ENCODE measurements at places on chromosomes 1 and 21.

DNA sequence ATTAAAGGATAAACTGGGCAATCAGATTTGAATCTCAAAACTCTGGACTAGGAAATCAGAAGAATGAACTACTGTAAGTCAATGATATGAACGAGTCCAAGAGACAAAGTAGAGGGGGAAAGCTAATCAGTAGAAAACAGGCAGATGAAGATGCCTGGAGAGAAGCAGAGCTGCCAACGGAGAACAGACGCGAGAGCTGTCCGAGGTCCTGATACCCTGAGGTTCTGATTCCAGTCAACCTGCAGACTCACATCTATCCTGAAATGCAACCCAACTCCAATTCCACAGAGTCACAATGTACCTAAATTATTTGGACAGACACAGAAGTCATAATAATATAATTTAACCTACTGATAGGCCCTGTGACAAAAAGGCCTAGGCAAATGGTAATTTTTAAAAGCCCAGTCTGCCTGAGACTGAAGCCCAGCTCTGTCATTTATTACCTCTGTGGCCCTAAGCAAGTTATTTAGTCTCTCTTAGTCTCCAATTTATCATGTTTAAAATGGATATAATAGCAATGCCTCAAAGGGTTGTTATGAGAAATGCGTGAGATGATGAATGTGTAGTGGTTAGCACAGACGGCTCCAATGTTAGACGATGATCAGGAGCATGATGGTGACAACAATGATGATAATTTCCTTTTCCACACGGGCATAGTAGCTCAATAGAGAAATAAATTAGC lies 33.4 kb downstream of the RGS7 start:
- no peak for DNase-seq

GRCh38 chr1:17148950-17149608 lies 29.8 kb upstream of the PADI2 start:
- no peak for DNase-seq

DNA sequence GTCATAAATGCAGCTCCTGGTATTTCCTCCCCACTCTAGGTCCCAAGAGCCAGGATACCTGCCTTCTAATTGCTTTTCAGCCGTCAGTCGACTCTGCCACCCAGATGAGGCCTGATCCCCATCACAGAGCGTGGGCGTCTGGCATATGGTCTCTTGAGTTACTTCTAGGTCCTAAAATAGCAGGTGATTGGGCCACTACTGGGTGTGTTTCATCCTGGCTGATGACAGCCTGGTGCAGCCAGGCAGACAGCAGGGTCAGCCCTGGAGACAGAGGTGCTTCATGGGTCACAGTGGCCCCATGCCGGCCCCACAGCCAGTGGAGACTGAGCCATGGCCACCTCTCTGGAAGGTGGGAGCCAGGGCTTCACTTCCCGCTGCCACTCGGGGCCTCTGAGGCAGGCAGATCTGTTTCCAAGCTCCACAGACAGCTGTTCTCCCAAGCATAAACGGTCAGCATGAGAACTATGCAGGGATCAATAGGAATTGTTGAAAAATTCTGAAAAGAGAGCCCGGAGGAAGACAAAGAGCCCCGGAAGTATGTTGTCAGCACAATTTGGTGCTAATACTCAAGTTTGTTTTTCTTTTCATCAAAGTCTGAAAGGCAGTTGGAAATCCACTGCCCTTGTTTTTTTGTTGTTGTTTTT lies 83.0 kb downstream of the MAN1C1 start:
- DNase-seq = no peak

GRCh38 chr1:77168358-77168757 lies 50.9 kb downstream of the PIGK start:
- no peak for DNase-seq

DNA sequence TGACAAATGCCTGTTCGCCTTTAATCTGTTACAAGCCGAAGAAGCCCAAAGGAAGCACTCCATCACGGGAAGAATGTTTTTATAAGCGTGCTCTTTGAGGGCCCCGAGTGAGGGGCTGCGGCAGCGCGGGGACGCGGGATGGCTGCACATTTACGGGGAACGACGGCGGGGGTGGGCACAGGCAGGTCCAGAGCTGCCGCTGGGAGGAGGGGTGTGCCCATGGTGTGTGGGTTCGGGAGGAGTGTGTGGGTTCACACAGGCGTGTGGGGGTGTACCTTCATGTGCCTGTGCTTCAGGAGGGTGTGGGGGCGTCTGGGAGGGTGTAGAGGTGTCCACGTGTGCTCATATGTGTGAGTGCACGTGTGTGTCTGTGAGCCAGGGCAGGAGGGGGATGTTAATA lies 155.9 kb upstream of the ZC3H12A start:
- DNase-seq = no peak

GRCh38 chr1:34167389-34167788 lies 2.4 kb upstream of the CSMD2 start:
- DNase-seq = no peak

GRCh38 chr1:186125035-186125434 lies 250.0 kb downstream of the TPR start:
- no peak for DNase-seq

DNA sequence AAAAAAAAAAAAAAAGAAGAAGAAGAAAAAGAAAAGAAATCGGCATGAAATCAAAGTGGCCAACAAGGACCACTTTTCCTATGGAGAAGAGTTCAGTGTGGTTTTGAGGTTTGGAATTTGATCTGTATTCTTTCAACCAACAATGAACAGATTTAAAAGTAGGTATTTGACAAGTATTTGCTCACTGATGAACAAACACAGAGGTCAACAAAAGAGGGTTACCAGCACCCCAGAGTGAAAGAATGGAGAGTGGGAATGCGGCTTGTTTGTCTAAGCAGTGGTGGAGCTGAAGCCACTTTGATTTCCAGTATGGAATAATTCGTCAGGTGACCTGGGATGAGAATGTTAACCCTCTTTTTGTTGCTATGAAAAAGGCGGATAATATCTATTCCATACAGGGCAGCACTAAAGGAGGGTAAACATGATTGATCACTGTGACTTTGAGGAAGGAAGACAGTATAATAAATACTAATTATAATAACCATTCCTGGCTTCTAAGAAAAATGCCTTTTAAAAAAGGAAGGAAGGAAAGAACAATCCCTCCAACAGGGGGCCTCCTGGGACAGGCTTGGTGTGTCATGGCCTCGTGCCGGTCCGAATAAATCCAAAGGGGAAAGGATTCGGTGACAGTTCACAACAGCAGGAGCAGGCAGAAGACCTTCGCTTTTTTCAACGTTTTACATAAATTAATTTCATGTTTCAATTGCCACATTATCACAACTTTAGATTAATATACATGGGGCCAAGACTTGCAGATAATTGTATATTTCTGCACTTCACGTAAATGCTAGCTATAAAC lies 37.2 kb upstream of the SIM2 start:
- no peak for DNase-seq

DNA sequence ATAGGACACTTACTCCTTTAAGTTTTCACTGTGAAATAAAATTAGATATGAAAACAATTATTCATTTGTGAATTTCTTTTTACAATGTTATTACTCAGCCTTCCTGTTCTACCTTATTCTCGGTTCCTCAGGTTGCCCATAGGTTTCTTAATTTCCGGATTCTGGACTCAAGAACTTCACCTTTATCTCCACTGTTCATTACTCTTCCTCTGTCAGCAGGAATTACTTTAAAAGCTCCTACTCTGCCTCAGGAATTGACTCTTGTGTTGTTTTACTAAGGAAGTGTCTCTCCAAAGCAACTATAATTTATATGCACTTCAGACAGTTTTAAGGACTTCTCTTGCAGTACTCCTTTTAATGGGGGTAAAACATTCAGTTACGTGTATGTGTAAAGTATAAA lies 123.8 kb downstream of the OSBPL9 start:
- DNase-seq = no peak

DNA sequence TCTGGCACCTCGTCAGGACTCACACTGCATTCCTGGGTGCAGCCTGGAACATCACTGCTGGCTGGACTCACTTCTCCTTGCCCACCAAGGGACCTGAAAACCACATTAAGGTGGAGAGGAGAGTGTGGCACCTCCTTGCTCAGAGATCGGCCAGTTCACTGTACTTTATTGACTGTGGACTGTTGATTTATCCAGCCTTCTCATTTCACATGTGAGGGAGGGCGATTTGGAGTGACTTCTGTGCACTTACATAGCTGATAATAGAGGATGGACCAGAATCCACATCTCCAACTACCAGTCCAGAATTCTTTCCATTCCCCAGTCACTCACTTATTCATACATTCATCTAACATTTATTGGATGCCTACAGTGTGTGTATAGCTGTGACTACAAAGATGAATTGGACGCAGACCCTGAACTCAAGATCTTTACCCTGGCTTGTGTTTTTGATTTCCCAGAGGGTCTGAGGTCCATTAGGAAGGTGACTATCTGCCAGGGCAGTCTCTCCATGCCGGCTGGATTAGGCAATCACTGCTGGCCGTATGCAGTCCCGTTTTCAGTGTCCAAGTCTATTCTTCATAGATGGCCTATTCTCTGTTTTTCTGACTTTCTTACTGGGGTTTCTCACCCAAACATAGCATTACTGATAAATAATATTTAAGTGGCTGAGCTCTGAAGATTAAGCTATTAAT lies 233.5 kb upstream of the SGIP1 start:
- no peak for DNase-seq

DNA sequence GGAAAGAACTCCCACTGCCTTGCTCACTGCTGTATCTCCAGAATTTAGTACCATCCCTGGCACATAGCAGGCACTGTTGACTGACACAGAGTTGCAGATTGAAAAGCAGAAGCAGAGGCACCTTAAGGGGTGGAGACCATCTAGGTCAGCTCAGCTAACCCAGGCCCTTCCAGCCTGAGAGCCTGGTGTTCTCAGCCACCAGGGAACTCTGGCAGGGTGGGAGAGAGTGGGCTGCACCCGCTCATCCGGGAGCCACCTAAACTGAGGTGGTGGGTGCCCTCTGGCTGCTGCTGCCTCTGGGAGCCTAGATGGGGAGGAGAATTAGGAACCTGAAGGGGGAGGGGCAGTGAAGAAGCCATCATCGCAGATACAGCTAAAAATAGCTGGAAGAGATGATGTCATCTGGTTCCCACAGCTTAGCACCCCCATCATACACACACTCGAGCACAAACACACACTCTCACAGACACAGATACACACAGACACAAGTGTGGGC lies 1.5 kb upstream of the TSPAN1 start:
- DNase-seq = no peak

GRCh38 chr21:25094695-25095094 lies 512.6 kb downstream of the MRPL39 start:
- DNase-seq = no peak

DNA sequence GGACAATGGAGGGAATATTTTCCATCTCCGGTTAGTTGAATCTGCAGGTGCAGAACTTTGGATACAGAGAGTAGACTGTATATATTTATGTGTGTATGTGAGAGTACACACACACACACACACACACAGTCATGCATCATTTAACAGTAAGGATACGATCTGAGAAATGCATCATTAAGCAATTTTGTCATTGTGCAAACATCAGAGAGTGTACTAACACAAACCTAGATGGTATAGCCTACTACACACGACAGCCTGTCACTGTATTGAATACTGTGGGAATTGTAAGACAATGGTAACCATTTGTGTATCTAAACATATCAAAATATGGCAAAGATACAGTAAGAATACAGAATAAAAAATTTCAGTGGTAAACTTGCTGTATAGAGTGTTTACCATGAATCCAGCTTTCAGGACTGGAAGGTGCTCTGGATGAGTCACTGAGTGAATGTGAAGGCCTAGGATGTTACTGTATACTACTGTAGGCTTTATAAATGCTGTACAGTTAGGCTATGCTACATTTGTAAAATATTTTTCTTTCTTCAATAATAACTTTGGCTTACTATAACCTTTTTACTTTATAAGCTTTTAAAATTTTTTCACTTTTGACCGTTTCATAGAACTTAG lies 138.5 kb downstream of the ZZZ3 start:
- DNase-seq = no peak

DNA sequence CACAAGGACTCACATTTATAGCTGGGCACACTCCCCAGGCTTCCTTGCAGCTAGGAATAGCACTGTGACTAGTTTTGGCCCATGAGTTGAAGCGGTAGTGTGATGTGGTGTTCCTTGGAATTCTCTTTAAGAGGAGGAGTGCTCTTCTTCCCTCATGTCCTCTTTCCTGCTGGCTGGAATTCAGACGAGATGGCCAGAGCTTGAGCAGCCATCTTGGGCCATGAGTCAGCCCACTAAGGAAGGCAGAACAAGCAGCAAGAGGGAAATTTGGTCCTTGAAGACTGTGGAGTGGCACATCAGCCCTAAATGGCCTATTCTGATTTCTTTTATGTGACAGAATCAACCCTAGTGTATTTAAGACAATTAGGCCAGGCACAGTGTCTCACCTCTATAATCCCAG lies 20.0 kb downstream of the HTR6 start:
- no peak for DNase-seq

DNA sequence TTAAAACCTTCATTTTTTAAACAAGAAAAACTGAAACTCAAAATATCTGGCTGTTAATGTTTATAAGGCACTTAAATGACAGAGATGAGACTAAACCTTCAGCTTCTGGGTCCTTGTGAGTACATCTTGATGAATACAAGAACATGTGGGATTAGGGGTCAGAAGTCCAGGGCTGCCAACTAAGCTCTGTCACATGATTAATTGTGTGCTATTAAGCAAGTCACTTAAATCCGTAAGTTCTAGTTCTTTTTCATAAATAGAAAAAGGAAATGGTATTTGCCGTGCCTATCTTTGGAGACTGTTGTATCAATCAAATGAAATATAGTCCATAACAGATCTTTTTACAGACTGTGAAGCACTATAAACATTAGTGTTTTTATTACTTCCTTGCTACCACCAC lies 43.2 kb upstream of the KCTD3 start:
- DNase-seq = no peak

DNA sequence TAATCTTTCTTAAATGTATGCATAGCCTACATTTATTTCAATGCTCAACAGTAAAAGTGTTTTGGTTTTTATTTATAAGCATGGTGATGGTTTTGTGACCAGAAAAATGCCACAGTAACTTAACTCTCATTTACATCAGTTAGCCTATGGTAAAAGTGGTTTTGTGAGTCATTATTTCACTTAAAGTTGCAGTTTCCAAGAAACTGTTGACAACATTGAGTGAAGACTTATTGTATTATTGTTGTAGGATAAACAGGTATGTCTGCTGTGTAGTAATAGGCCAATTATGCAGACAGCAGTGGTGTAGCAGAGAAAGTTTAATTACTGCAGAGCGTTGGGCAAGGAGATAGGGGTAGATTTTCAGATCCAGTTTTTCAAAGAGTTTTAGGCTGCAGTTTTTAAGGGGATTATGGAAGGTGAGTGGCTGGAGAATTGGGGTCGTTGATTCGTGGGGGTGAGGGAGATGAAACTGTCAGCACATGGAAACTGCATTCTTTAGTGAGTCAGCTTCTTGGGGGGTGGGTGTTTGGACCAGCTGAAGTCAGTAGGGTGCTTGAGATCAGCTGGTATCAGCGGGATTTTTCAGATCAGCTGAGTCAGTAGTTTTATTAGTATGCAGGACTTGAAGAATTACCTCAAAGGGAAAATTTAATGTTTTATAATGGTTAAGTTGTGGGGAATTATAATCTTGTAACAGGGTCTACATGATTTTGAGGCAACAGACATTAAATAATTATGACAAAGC lies 168.7 kb upstream of the FMN2 start:
- DNase-seq = no peak

Data from CD4-positive, alpha-beta T cell treated with Interferon gamma for 1 hour (primary cell).